Fibroblast of lung (primary cell): ENCODE measurements at places on chromosomes 4 and X. TPM values are rescaled to one million over a fixed set of nuclear protein-coding genes. Genes with fewer than 3 reads are reported as not detected.
A peak's percentile ranks its signal among the peaks of the same experiment; 100 is the strongest.

Gene SMARCA1
- total RNA-seq: 47.5 and 53.3 TPM in 2 replicates

GRCh38 chrX:40153345-40154249, 55.8 kb upstream of the BCOR start:
- DNase-seq: no peak

DNA sequence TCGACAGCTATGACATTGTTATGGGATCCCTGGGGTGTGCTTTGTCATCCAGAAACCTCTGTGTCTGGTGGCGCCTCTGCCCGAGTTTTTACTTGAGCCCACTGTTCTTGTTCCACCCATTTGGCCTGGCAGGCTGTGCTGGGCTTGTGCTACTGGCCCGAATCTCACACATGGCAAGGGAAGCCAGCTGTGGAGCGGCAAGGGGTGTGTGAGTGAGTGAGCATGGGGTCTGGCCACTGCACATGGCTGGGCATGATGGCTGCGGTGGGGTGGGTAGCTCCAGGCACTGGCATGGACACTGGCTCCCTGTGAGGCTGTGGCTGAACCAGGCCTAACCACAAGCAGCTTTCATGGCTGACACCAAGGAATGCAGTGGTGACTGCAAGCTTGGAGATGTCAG, 89.2 kb downstream of the DACH2 start:
- DNase-seq: no peak

Gene F8A2
- not detected in 2 replicates for total RNA-seq

Gene SLC9B1
- total RNA-seq: 1.8 and 2.0 TPM in 2 replicates

DNA sequence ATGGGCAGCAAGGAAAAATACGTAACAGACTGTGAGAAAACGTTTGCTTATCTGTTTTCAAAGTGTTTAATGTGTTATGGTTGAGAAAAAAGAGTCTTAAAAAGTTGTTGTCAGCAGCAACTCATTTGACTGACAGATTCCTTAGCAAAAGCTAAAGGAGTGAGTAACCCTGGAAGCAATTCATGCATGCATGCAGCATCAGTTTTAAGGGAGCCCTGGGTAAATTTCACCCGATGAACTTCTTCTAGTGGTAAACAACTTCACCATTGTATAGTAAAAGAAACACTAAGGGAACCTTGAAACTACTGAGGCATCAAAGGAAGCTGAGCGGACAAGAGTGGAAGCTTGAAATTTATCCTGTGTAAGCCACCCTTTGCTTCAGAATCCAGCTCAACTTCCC, 583.2 kb upstream of the INTU start:
- peak; percentile 74 for DNase-seq

Gene GAR1
- 2.5 and 2.6 TPM in 2 replicates for total RNA-seq

DNA sequence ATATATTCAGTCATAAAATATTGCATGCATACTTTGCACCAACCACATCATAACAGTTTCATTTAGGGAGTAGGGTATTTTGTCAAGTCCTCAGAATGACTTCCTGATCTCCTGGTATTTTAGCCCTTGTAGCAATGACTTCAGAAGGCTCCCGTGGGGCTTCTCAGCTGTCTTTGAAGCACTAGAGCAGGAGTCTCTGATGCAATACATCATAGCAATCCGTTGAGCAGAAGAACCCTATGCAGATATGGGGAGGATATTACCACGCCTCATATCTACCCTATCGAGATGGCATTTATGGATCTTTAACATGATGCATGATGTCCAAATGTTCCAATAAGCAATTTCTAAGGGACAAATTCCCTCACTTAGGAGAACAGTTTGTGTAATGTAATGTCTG, 373.7 kb upstream of the FTHL17 start:
- no peak for DNase-seq

Gene DMRTC1
- total RNA-seq: not detected in 2 replicates

Gene QDPR
- 10.8 and 27.4 TPM in 2 replicates for total RNA-seq
